ENCODE measurements at places on chromosomes 2 and 18. TPM values are rescaled to one million over a fixed set of nuclear protein-coding genes. Genes with fewer than 3 reads are reported as not detected.

- H3K4me1 ChIP-seq, result peaks cover 9% of the 10 kb centered on the region
- DNase-seq, result no peak
- no peak overlapping the region for H3K4me3 ChIP-seq
Measured at GRCh38 chr2:109046925-109047508, 58.0 kb upstream of the EDAR start.

DNA sequence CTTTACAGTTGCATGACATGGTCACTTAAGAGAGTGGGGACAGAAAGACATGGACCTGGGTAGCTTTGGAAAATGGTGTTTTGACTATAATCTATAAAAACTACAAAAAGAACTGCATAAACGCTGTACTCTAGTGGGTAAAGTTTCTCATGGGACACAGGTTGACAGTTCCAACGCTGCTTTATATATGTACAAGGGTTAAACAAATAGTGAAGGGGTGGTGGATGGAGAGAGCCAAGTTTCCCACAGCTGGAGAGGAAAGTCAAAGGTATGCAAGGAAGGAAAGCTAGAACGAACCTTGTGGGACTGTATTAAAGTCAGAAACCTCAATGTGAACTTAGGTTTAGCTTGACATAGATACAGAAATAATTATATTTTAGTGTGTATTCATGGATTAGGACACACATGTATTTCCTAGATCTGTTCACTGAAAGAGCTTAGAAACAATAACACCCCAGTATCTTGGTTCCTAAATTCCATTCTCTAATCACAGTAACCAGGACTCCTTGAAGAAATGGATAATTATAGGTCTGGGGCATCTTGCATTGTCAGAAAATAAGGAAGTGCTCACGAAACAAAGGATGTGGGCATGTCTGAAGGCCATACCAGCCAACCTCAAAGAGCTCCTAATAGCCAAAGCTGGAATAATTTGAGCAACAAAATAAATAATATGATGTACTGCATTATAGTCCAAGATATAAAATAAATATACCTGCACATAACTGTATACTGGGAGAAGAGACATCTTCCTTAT lies 28.8 kb downstream of the TANC1 start:
- no peak for DNase-seq
- H3K4me1 ChIP-seq, result peaks cover 3% of the 10 kb centered on the region
- no peaks in the 10 kb centered on the region for H3K36me3 ChIP-seq
- peaks cover 3% of the 10 kb centered on the region for H3K27me3 ChIP-seq
- no peak overlapping the region for H3K27ac ChIP-seq

- DNase-seq, result peak; percentile 14
- H3K36me3 ChIP-seq, result peaks cover 5% of the 10 kb centered on the region
- H3K27ac ChIP-seq, result no peak overlapping the region
- H3K27me3 ChIP-seq, result peaks cover 3% of the 10 kb centered on the region
Measured at GRCh38 chr2:108396845-108397244, 19.1 kb downstream of the SULT1C4 start.

- peaks cover 7% of the 10 kb centered on the region for H3K36me3 ChIP-seq
- H3K27ac ChIP-seq, result no peak overlapping the region
- no peak overlapping the region for H3K4me3 ChIP-seq
- DNase-seq, result peak; percentile 66
- peaks cover 28% of the 10 kb centered on the region for H3K4me1 ChIP-seq
Measured at GRCh38 chr2:10412380-10412779, 35.7 kb downstream of the ODC1 start.

The NT5C1B gene
- not detected for total RNA-seq

Data from activated CD4-positive, alpha-beta memory T cell treated with anti-CD3 and anti-CD28 coated beads for 36 hours (primary cell).